A549 (cell line): ENCODE measurements at places on chromosomes 3 and 15. TPM values are rescaled to one million over a fixed set of nuclear protein-coding genes. Genes with fewer than 3 reads are reported as not detected.

- no peak for DNase-seq
These were observed 156.2 kb upstream of the MEF2A start for GRCh38 chr15:99409560-99409959.

- no peak for DNase-seq
These were observed 202.0 kb downstream of the UBE3A start for GRCh38 chr15:25236861-25237155.

- DNase-seq = no peak
These were observed 81.1 kb downstream of the FILIP1L start for GRCh38 chr3:100033184-100033583.

DNA sequence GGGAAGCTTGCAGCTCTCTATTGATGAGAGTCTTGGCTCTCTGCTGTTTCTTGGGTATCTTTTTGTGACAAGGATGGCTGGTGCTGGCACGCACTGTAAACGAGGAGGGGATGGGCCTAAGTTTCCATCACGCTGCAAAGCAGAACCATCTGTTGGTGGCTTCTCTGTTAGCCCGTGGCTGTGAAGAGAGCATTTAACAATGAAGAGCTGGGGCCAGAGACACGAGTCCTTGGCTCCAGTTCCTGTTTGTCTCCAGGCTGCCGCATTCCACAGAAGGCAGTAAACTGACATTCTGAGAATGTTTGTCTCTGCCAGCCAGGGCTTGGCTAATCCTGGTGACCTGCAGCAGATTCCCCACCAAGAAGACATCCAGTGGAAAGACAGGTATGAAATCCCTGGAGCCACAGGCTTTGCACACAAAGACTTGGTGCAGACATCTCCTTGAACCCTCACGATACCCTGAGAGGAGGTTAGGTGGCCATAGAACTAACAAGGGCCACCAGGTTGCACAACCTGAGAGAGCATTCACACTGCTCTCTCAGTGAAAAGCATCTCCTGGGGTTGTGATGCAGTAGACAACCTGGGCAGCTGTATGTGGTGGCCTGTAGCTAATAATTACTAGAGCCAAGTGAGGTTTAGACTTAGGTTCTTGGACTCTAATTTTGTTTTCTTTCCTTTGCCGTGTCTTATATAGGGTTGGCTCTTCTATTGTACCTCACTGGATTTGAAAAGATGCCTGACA is 130.9 kb downstream of the ASB7 start:
- no peak for DNase-seq

MST1R gene
- polyA plus RNA-seq = 5.9 to 6.1 TPM (median 6.0 TPM) in 3 replicates
